Tibial artery (tissue), 4 donors: ENCODE measurements at places on chromosomes 1 and 21.

- H3K36me3 ChIP-seq, result no peaks in the 10 kb centered on the region
- H3K4me3 ChIP-seq, result no peak overlapping the region
- peaks cover 28% of the 10 kb centered on the region for H3K4me1 ChIP-seq
These were observed 47.8 kb downstream of the ITPKB start for GRCh38 chr1:226691247-226691646.

DNA sequence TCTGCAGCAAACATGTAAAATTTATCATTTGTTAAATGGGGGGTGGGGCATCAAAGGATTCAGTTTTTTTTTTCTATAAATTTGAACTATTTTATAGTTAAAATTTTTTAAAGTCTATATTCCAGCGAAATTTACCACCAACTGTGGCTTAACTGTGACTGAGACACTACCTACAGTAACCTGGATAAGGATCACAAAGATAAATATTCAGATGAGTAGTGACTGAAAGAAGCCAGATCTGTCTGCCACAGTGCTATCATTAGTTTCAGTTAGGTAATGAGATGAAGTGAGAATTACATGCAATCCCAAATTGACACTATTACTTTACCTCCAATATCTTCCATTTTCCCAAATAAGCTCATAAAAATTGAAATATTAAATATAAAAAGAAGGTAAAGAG lies 5.4 kb downstream of the SPATA6 start:
- H3K4me3 ChIP-seq, result no peak overlapping the region
- DNase-seq, result no peak
- no peaks in the 10 kb centered on the region for H3K36me3 ChIP-seq
- H3K27ac ChIP-seq, result no peak overlapping the region
- H3K4me1 ChIP-seq, result peaks cover 12% of the 10 kb centered on the region

- H3K4me3 ChIP-seq, result no peak overlapping the region
- no peaks in the 10 kb centered on the region for H3K36me3 ChIP-seq
- no peak overlapping the region for H3K27ac ChIP-seq
- no peaks in the 10 kb centered on the region for H3K27me3 ChIP-seq
- no peaks in the 10 kb centered on the region for H3K4me1 ChIP-seq
- no peak for DNase-seq
These were observed 39.7 kb upstream of the ATP1A1 start for GRCh38 chr1:116333171-116334014.

GRCh38 chr21:45020629-45021427 lies 53.6 kb upstream of the ADARB1 start:
- no peak overlapping the region for H3K4me3 ChIP-seq
- peak overlapping the region; percentile 100 for H3K27ac ChIP-seq
- no peaks in the 10 kb centered on the region for H3K36me3 ChIP-seq
- DNase-seq, result peak; percentile 33
- H3K27me3 ChIP-seq, result no peaks in the 10 kb centered on the region
- H3K4me1 ChIP-seq, result peaks cover 68% of the 10 kb centered on the region

GRCh38 chr1:27001570-27002360 lies 8.3 kb downstream of the TRNP1 start:
- no peaks in the 10 kb centered on the region for H3K27me3 ChIP-seq
- peak; percentile 80 for DNase-seq
- H3K36me3 ChIP-seq, result peaks cover 41% of the 10 kb centered on the region
- H3K4me3 ChIP-seq, result no peak overlapping the region
- H3K4me1 ChIP-seq, result peaks cover 95% of the 10 kb centered on the region

- H3K4me1 ChIP-seq, result no peaks in the 10 kb centered on the region
- DNase-seq, result no peak
- H3K27me3 ChIP-seq, result no peaks in the 10 kb centered on the region
- H3K36me3 ChIP-seq, result no peaks in the 10 kb centered on the region
These were observed 68.8 kb downstream of the ITGB3BP start for GRCh38 chr1:63454269-63454668.

- no peaks in the 10 kb centered on the region for H3K27me3 ChIP-seq
- no peak overlapping the region for H3K4me3 ChIP-seq
- H3K36me3 ChIP-seq, result peaks cover 21% of the 10 kb centered on the region
- no peak for DNase-seq
These were observed 199.6 kb downstream of the TRABD2B start for GRCh38 chr1:47797575-47797974.

DNA sequence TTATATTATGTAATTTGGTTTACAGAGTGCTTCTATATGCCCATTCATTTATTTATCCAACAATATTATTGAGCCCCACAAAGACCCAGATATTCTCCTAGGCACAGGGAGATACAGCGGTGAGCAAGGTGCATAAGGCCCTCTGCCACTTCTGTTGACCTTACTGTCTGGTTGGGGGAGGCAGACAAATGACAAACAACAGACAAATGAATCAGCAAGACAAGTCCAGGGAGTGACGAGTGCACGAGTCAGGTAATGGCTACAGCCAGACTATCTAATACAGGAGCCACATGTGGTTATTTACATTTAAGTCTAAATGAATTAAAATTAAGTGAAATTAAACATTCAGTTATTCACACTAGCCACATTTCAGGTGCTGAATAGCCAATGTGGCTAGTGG lies 22.0 kb upstream of the BCAR3 start:
- H3K36me3 ChIP-seq, result no peaks in the 10 kb centered on the region
- no peaks in the 10 kb centered on the region for H3K27me3 ChIP-seq
- H3K27ac ChIP-seq, result no peak overlapping the region
- no peak for DNase-seq
- peaks cover 9% of the 10 kb centered on the region for H3K4me1 ChIP-seq

DNA sequence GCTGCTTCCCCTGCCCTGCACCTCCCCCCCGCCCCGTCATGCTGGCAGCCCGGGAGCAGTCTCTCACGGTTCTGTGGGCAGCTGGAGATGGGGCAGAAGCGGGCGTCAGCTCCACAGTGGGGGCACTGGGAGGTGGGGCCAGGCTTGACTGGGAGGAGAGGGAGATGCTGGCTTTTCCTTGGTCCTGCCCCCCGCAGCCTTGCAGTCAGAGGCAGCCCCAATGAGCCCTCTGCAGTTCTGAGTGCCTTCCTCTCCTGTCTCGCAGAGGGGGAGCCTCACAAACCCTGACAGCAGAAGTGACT lies 21.7 kb downstream of the ARHGEF10L start:
- H3K36me3 ChIP-seq, result no peaks in the 10 kb centered on the region
- peak overlapping the region; percentile 10 for H3K4me3 ChIP-seq
- H3K4me1 ChIP-seq, result peaks cover 84% of the 10 kb centered on the region
- peak overlapping the region; percentile 100 for H3K27ac ChIP-seq
- DNase-seq, result peak; percentile 57

- H3K4me1 ChIP-seq, result peaks cover 23% of the 10 kb centered on the region
- no peak overlapping the region for H3K4me3 ChIP-seq
- no peaks in the 10 kb centered on the region for H3K27me3 ChIP-seq
- H3K36me3 ChIP-seq, result no peaks in the 10 kb centered on the region
- DNase-seq, result no peak
These were observed 43.0 kb downstream of the MACO1 start for GRCh38 chr1:25473653-25474225.

GRCh38 chr1:205543351-205544301 lies 39.2 kb downstream of the CDK18 start:
- no peaks in the 10 kb centered on the region for H3K36me3 ChIP-seq
- H3K27ac ChIP-seq, result peak overlapping the region; percentile 23
- peak; percentile 75 for DNase-seq

GRCh38 chr1:214004014-214004413 lies 16.2 kb downstream of the PROX1 start:
- no peaks in the 10 kb centered on the region for H3K36me3 ChIP-seq
- no peaks in the 10 kb centered on the region for H3K27me3 ChIP-seq
- no peak overlapping the region for H3K4me3 ChIP-seq
- no peaks in the 10 kb centered on the region for H3K4me1 ChIP-seq
- DNase-seq, result no peak

- H3K36me3 ChIP-seq, result no peaks in the 10 kb centered on the region
- H3K27ac ChIP-seq, result no peak overlapping the region
These were observed 462.2 kb upstream of the PTBP2 start for GRCh38 chr1:96259399-96259798.

- peak overlapping the region; percentile 84 for H3K27ac ChIP-seq
- no peaks in the 10 kb centered on the region for H3K27me3 ChIP-seq
- no peak for DNase-seq
These were observed 704 bp downstream of the ALG6 start for GRCh38 chr1:63368131-63368530.
